Cerebellum (tissue), 4 donors: ENCODE measurements at places on chromosomes 6 and 20. TPM values are rescaled to one million over a fixed set of nuclear protein-coding genes. Genes with fewer than 3 reads are reported as not detected.

The SIGLEC1 gene
- 0.82 TPM for total RNA-seq

The TMEM239 gene
- total RNA-seq = not detected

The FKBP5 gene
- total RNA-seq = 4.6 TPM

The CLVS2 gene
- total RNA-seq = 35.0 TPM

The ZNF334 gene
- 30.8 TPM for total RNA-seq

The LAMA2 gene
- 30.8 TPM for total RNA-seq

The OPRL1 gene
- 9.5 TPM for total RNA-seq

The SALL4 gene
- 2.3 TPM for total RNA-seq

The L3MBTL3 gene
- total RNA-seq = 14.5 TPM

The DEFB124 gene
- total RNA-seq = not detected

The LMBRD1 gene
- 56.3 TPM for total RNA-seq

The RIMS4 gene
- 25.8 TPM for total RNA-seq

The GSTA2 gene
- total RNA-seq = not detected

The LTB gene
- total RNA-seq = not detected

The ACSS1 gene
- 13.5 TPM for total RNA-seq

The DEFB115 gene
- total RNA-seq = not detected

The PRKN gene
- total RNA-seq = 11.5 TPM

The KLC4 gene
- total RNA-seq = 25.1 TPM

The BTN1A1 gene
- not detected for total RNA-seq

The CABLES2 gene
- 5.4 TPM for total RNA-seq

The BPIFB4 gene
- not detected for total RNA-seq

The DYNLT2 gene
- 2.9 TPM for total RNA-seq

The LPIN3 gene
- total RNA-seq = 0.36 TPM

The CALHM5 gene
- 0.91 TPM for total RNA-seq

The TCF19 gene
- total RNA-seq = 9.1 TPM

The HACE1 gene
- total RNA-seq = 53.1 TPM

The PHACTR3 gene
- 20.1 TPM for total RNA-seq
